ENCODE measurements at places on chromosomes 7 and 10. TPM values are rescaled to one million over a fixed set of nuclear protein-coding genes. Genes with fewer than 3 reads are reported as not detected.

DNA sequence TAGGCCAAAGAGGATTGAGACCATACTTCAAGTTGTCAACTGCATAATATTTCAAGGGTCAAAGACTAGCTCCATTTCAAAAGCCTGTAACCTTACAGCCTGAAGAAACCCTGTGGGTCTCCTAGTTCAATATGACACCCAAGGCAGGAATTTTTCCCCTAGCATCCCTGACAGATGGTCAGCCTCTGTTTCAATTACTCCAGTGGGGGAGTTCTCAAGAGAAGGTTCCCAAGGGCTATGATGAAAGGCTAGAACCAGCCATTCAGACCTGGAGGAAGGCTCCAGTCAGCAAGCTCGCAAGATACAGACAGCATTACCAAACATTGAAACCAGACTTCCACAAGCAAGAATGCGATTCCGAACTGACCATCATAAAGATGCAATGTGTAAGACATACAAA is 1.6 kb downstream of the HTR7 start:
- DNase-seq, result no peak

DNA sequence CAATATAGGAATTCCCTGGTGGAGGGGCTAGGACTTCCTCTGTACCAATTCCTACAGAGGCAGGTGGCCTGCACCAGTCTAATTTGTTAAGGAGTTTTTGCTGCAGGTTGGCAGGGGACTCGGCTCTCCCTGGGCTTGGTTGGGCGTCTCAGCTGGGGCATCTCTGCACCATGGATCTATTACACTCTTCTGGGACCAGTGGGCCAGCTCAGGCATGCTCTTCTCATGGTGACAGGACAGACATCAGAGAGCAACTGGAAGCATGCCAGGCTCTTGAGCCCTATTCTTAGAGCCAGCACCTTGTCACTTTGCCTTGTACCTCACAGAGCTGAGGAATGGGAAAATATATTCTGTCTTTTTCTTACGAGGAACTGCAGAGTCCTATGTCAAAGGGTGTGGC is 74.6 kb downstream of the SH2D4B start:
- no peak for DNase-seq

DNA sequence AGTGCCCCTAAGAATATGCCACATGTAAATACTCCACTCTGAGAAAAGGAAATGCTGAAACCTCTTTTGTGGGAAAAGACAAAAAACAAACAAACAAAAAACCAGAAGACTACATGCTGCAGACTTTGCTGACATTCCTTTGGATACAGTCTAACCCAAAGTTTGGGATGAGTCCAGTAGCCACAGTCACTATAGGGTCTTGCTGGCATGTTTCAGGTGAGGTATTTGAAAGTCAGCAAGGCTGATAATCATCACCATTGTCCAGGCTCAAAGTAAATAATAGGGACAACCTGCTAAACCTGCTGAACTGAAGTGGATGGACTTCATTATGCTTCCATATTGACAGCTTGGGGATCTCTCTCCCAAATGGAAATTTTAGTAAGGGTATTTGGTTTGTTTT is 1087.0 kb upstream of the LRRTM3 start:
- DNase-seq, result no peak

DNA sequence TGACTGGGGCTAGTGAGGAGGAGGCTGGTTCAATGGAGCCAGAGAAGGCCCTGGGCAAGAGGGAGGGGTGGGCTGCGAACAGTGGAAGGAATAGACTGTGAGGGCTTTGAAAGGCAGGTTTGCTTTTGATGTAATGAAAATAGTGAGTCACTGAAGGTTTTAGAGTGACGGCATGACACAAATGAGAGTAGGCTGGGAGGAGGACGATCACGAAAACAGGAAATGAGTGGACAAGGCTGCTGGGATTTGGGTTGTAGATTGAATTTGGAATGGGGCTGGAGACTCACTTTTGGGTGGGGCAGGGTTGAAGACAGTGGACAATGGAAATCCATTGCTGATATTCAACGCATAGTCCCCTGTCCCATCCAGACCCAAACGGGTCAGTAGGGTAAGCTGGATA is 139.6 kb downstream of the CDH23 start:
- DNase-seq, result no peak

GRCh38 chr10:36091007-36091406 is 448.9 kb upstream of the FZD8 start:
- DNase-seq, result no peak

GRCh38 chr10:10642189-10642588 is 375.5 kb upstream of the CELF2 start:
- no peak for DNase-seq

- no peak for DNase-seq
Observed at GRCh38 chr10:80474597-80474910, 20.4 kb downstream of the TSPAN14 start.

DNA sequence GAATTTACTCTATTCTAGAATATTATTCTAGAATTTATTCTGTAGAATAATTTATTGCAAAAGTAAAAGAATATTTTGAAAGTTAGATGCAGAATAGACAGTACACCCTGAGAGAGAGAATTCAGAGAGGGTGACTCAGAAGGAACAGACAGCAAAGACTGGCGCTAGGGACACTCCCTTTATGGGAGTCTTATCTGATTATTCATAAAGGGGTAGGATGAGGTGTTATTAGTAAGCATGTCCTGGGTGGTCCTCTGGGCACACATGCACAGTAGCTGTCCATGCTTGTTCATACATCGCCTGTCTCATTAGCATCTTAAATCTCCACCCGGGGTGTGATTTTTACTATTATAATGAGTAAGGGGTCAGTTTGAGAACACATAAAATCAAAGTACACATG is 100.1 kb downstream of the XPNPEP1 start:
- DNase-seq, result no peak

DNA sequence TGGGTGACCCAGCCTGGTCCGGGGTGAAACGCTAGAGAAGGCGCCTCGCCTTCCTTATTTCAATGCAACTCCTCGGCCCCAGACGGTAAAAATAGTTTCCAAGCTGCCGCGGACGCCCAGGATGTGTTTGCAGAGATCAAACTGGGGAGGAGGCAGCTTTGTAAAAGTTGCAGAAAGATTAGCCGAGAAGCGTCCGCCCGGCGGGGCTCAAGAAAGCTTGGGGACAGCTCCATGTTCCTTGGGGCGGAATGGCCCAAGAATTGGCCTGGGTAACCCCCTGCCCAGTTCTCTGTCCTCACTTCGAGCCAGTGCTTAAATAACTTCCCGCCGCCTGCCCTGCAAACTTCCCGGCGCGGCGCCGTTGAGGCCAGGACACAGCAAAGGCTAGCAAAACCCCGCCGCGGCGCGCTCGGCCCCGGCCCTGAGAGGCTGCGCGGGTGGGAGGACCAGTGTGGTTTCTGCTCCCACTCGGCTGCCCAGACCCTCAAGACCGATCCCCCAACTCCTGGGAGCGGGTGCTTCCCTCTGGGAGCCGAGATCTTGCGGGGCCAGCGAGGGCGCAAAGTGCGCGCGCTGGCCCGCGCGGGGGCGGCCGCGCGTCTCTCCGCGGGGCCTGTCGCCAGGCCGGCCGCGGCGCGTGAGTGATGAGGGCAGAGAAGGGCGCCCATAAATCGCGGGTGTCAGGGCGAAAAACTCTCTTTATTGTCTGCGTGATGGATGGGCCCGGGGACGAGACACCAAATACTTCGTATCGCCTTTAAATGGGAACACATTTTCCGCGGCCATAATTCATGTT is 6.3 kb upstream of the ZNF503 start:
- no peak for DNase-seq

DNA sequence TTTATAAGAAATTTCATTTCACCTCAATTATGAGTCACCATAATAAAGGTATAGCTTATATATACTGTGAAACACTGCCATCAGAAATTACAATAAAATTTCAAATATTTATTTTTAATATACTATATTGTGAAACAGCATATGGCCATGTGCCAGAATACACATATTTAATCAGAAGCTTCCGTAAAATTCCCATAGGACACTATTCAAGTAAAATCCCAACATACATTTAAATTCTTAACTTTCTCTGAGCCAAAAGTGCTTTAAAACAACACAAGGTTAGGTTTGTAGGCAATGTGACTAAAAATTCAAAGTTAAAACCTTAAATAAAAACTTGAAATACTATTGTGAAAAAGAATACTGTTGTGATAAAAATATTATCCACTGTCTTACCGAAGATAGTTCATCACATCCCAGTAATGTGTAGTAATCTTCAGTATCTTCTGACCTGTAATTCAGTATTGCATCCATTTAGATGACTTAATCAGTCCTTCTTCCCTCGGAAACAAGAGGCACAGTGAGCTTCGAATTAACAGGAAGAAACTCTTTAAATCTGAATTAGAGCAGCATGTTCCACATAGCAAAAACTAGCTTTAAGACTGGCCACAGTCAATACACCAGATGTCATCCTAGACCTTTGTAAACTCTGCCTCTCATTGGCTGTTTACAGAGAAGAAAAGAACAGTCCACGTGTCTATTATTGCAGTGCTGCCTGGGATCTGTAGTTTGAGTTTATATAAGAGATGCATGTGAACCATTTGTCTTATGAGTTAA is at the start of gene DNAJC12:
Gene DNAJC12, minus strand, starts transcription at position 648 of the 774 bp plus-strand sequence. Its CDS starts 177 bp downstream, at position 471.
- no peak for DNase-seq

GRCh38 chr7:37524797-37525196 is 76.1 kb upstream of the ELMO1 start:
- DNase-seq, result no peak

DNA sequence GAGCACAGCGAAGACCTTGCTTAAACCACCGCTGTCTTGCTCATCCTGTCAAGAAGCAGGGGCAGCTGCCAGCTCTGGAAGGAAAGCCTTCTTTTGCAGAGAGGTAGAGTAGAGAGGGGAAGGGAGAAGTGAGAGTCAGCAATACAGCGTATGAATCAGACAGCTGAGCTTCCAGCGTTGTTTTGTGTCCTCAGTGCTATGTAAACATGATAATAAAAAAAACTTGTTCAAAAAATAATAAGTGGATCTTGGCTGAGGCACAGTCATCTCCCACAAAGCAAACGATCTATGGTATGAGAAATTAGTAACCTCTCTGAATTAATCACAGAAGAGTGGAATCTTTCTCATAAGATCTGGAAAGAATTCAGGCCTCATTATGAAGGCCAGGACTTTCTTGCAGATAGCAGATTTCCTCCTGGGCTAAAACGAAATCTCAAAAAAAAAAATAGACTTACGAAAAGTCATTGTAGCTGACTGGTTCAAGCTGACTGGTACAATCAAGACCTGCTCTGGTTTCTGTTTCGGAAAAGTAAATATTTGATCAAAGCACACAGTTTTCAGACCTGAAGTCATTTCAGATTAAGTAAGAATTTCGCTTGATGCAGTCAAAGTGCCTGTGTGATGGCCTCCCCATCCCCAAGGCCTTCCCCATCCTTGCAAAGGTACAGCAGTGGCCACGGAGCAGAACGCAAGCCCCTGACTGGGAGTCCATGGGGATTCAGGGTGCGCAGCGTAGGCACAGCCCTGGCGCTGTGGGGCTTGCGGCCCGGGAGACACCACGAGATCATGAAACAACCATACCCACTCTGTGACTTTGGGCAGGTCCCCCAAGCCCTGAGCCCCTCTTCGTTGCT is 29.4 kb downstream of the CHST15 start:
- no peak for DNase-seq

- no peak for DNase-seq
Observed at GRCh38 chr10:129396021-129396722, 70.9 kb upstream of the MGMT start.

DNA sequence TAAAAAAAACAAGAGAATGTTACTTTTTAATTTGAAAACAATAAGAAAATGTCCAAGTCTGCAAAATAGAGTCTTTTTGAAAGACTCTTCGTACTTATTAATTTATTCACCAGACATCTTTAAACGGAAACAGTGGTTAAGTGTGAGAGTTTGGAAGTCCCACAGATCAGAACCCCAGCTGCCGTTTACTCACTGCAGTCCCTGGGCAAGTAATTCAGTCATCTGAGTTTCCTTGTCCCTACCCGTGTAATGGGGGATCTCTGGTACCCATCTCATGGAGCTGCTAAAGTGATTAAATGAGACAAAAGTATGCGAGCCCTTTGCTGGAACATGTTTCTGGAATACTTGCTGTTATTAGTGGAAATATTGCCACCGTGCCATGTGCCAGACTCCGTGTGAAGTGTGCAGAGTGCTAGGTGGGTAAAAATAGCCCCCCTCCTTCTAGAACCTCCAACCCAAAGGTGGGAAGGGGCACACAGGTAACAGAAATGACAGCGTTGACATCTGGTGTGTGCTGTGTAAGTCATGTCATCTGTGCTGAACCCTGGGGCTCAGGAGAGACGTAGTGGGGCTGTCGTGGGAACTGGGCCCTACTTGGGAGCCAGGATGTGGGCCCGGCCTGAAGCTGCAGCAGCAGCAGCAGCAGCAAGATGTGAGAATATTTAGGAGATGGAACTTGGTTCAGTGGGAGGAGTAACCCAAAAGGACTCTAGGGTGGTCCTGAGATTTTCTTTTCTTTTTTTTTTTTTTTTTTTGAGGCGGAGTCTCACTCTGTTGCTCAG is 140.5 kb downstream of the CUX1 start:
- no peak for DNase-seq

DNA sequence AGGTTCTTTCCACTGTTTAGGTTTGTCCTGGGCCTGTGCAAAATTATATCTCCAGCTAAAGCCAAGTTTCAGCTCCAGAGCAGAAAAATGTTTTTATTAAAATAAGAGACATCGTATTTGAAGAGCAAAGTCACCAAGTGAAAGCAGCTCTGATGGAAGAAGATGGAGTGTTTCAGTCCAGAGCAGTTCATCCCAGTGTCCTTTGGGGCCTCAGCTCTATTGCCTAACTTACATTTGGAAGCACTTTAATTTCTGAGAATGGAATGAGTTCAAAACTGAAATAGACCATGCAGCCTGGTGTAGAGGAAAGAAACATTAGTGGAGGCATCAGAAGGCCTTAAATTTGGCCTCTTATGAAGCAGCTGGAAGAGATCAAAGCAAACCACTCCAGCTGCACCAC is 545.2 kb downstream of the SORCS1 start:
- no peak for DNase-seq

DNA sequence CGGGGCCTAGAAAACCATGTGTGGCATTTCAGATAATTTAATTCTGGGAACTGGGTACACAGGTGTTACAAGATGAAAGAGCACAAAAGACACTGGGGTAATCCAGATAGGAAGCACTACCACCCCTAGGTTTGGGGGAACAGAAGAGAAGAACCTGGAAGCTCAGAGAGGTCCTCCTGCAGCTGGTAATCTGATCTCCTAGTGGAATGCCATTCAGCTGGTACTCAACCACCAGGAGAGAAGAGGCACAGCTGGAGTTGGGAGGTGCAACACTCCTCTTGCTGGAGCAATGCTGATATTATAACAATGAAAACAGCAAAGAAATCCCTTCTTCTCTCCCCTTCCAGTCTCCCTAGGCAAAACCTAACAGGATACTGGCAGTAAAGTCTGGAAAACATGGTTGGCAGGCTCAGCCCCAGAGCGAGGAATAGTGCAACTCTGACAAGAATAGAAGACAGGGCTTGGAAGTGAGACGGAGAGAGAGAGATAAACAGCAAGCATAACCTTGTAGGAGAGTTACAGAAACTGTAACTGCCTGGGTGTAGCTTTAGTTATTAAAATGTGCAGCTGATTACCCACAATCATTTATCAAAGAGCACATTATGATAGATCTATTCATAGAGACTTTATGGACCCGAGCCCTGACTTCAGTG is 35.0 kb downstream of the NRF1 start:
- DNase-seq, result no peak

EBF3 gene
- total RNA-seq, result 10.6 TPM

MMD2 gene
- total RNA-seq, result not detected

HTR5A gene
- total RNA-seq, result not detected

GARIN1A gene
- 1.5 TPM for total RNA-seq

LRRC18 gene
- total RNA-seq, result not detected

PAPOLB gene
- total RNA-seq, result not detected

GIMAP1 gene
- total RNA-seq, result 5.2 TPM

Measured in vagina (tissue), 2 donors.